ENCODE measurements at places on chromosomes 4 and X.

DNA sequence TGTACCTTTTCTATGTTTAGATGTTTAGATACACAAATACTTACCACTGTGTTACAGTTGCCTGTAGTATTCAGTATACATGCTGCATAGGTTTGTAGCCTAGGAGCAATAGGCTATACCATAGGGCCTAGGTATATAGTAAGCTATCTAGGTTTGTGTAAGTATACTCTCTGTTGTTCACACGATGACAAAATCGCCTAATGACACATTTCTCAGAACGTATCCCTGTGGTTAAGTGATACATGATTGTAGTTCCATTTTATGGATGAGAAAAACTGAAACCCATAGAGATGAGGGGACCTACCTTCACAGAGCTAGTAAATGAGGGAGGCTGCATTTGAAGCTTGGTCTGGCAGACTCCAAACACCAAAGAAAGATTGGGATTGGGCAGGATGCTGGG, 79.4 kb upstream of the EFNB1 start:
- no peak for DNase-seq

GRCh38 chr4:105998171-105999063, 103.1 kb downstream of the NPNT start:
- no peak for DNase-seq

DNA sequence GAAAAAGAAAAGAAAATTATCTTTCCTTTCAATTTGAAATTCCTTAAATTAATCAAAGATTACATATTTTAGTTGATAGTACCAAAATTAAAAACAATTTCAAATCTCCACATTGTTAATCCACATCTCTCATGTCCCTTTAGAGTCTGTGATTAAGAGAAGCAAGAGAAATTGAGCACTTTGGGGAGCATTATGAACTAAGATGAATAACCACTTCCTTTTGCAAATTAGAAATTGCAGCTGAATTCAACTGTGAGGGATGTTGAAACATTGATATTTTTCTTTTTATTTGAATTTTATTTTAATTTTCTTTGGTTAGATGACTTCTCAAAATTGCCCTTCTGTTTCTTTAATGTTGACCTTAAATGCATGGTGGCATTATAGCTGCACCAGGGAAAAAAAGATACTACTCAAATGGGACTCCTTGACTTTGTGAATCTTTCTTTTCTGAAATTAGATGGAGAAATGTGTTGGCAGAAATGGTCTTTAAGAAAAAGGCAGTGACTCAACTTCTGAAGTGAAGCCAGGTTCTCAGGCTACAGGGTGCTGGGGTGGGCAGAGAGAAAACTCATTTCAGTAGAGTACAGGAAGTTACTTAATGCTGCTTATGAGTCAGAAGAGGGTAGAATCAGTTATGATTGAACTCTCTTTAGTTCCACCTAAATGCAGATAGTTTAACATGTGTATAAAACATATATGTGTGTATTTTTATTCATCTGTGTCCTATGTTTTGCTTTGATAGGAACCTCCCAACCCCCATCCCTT, 92.0 kb upstream of the TNIP3 start:
- DNase-seq: peak; percentile 67

- DNase-seq: no peak
Observed at GRCh38 chrX:131704136-131704695, 160.3 kb downstream of the OR13H1 start.

GRCh38 chrX:19606902-19607301, 91.6 kb upstream of the MAP3K15 start:
- no peak for DNase-seq

DNA sequence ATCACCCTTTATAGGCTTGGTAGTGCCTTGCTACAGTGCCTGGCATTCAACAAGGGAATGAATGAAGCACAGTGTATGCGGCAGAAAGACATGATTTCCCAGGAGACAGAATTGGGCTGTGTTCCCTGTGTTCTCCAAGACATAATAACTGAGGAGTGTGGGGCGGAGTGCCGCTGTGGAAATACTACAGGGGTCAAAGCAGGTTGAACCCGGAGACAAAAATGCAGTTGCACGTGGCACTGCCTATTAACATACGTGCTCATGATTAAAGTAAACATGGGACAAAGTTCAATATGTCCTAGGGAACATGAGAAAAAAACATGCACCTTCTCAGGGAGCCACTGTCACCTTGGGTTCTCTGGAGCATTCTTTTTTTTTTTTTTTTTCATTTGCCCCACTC, 820.8 kb downstream of the RPA4 start:
- no peak for DNase-seq

GRCh38 chr4:8524595-8525382, 55.4 kb upstream of the GPR78 start:
- DNase-seq: no peak

GRCh38 chr4:156536661-156537060, 434.9 kb downstream of the PDGFC start:
- DNase-seq: no peak

DNA sequence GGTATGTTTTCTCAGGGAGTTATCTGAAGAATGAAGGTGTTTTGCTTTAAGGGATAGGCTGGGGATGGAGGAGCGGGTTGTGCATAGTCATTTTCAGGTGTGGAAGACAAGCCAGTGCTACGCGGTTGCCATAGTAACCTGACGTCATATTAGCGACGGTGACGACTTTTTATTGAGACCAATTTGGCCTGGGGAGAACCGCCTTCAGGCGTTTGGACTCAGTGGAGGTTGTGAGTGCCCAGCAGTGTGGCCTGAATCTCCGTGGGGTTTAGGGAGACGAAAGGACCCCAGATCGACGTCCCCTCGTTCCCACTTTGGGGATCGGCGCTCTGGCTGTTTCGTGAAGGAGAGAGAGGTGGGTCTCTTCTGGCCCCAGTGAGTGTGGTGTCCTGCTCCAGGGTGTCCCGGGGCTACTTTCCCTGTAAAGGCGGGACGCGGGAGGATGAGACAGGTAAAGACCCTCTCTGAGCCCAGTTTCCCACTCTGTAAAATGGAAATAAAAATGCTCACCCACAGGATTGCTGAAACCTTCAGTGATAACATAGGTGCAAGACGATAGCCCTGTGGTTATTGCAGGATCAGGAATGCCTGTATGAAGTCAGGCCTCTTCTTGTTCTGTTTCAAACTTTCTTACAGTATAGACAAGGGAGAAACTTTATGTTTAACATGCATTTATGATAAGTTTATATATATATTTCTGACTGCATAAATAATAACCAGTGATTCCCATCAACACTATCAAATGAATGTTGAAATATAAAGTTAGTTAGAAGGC, 48.6 kb downstream of the GPRASP3 start:
- DNase-seq: peak; percentile 79

GRCh38 chrX:117990438-117990837, 126.2 kb downstream of the KLHL13 start:
- DNase-seq: no peak

DNA sequence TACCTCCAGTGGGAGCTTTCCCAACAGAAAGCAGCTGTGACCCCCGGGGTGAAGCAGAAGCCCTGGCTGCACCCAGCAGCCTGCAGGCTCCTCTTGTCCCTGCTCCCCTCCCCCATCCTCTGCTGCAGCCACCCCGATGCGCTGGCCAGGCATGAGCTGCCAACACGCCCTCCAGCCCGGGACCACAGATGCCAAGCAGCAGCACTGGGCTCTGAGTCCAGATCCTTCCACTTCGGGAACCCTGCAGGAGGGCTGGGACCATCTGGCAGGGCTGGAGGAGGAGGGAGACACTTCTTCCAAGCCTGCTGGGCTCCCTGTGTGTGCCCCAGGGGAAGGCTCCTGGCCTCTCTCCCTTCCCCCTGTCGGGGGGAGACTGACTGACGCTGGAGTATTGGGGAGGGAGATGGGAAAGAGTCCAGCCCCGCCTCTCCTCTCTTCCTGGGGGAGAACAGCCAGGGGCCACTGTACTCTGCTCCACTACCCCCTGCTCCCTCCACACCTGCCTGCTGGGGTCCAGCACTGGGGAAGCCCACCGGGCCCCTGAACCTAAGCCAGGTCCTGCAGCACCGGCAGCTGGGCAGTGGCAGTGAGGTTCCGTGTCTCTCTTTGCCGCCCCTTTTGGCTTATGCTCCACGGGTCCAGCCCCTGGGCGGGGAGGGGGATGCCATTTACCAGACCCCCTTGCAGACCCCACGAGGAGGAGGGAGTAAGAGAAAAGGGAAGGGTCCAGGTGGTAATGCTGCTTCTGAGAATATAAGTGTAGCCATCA, 55.7 kb downstream of the PPP2R2C start:
- no peak for DNase-seq

GRCh38 chr4:53592686-53593501, 1.6 kb upstream of the LNX1 start:
- DNase-seq: no peak

DNA sequence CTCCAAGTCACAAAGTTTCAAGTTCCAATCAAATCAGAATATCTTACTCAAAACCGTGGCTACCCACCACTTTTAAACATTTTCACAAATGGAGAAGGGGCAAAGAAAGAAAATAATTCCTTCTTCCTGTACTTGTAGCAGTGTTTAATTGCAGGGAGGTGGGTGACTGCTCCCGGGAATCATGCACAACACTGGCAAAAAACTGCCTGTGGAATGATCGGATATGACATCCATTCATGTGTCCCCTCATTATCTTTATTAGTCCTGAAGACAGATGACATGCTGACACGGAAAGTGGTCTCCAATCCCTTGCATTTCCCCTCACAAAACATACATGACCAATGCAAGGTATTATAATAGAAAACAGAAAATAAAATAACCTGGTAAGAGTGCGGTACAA, 2.0 kb downstream of the TSPAN5 start:
- no peak for DNase-seq

DNA sequence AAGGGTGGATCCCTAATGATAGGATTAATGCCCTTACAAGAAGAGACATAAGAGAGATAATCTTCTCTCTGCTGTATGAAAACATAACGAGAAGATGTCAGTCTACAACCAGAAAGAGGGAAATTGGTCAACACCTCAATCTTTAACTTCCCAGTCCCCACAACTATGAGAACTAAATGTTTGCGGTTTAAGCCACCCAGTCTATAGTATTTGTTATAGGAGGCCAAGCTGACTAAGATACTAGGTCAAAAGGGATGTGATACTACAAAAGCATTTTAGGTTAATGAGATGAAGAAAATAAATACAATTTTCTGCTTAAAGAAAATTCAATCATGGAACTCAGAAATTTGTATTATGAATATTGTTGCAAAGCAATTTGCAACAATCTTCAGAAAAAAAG, 55.4 kb upstream of the LHFPL1 start:
- no peak for DNase-seq

DNA sequence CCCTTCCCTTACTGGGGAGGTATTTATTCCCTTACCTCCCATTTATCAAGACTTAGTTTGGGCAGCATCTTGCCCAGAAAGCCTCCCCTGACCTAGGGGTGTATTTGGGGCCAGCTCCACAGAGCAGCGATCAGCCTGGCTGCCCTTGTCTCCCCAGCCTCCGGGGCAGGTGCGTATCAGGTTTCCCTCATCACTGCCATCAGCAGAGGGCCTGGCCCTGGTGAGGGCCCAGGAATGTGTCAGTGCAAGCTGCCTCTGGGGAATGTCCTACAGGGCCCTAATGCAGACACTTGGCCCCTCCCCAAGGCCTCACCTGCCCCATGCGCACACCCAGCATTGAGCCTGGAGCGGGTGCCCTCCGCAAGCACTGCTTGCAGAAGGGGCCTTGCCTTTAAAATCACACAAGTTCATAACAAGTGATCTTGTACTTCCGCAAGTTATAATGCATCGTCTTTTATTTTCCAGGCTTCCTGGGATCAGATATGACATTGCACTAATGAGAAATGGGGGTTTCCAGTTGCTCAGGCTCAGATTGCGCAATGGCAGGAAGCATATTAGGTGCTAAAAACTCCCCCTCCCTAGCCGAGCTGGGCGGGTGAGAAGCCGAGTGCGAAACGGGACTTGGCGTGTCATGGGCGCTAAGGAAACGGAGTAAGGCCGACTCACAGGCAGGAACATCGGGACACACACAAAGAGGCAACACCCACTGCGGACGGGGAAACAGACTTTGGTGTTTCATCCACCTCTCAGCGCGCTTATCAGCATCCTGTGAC, 25.4 kb upstream of the AFAP1 start:
- peak; percentile 57 for DNase-seq

DNA sequence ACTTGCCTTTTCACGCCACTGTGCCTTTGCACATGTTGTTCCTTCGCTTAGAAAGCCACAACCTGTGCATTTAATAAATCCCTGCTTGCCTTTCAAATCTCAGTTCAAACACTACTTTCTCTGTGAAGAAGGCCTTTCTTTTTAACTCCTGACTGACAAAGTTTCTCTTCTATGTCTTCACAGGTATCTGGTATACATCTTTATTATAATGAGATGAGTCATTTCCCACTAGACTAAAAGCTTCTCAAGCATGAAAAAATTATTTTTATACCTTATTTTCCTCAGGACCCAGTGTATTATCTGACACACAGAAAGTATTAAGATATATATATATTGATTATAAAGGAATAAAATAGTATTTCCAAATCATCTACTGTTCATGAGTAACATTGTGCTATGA, 189.9 kb downstream of the TBCK start:
- no peak for DNase-seq

- DNase-seq: no peak
Observed at GRCh38 chr4:139973616-139974015, 180.4 kb downstream of the MAML3 start.

DNA sequence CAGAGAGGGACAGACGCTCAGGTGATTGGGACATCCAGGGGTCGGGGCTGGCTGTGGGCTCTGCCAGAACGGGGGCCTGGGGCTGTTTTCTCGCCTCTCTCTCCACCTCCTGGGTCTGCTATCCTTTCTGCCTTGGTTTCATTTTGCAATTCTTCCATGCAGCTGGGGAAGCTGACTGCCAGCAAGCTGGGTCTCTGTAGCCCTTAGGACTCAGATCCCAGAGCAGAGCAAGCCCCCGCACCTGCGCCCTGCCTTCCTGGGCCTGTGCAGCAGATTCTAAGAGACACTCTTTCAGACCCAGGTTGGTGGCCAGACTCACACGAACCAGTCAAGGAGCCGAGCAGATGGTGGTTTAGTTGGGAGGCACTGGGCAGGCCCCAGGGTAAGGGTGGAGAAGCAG, 59.1 kb upstream of the GRPEL1 start:
- DNase-seq: no peak

GRCh38 chr4:125703443-125703842, 388.7 kb downstream of the FAT4 start:
- DNase-seq: no peak

- no peak for DNase-seq
Observed at GRCh38 chr4:158856852-158857251, 88.0 kb downstream of the FNIP2 start.

- no peak for DNase-seq
Observed at GRCh38 chr4:13705521-13706041, 78.1 kb upstream of the BOD1L1 start.

DNA sequence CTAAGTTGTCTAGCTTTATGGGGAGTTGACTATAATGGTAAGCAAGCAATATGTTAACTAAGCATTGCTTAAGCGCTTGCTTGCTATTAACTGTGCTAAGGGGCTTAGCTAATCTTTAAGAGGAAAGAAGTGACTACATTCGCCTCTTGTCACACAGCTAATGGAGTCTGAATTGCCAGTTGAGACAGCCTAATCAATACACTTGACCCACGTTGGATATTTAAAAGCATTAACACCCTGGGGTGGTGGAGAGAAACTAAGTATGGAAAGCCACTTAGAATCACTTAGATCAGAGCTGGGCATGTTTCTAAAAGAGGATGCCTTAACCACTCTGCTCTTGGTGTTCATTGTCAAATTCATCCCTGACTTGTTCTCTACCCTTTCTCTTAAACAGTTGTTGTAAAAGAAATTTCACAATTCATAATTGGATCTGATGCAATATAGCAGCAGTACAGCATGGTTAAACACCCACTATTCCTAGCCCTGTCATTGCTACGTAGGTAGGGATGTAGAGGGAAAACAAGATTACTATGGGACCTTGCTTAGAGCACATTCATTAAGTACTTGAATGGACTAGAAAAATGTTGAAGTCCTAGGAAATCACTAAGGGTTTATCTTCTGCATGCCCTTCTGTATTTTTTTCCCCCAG, 3.5 kb downstream of the ZAR1 start:
- DNase-seq: no peak

All from stimulated activated CD4-positive, alpha-beta T cell treated with anti-CD3 and anti-CD28 coated beads, Interleukin-15, amount 100 ng/mL, for 24 hours (primary cell).